NCI-H2171 treated with DMSO at 0.1 percent for 48 hours (cell line): ENCODE measurements at places on chromosomes 4 and X.

- no peak for DNase-seq
Observed at GRCh38 chr4:109877400-109877799, 29.5 kb downstream of the LRIT3 start.

GRCh38 chr4:150722908-150723362 is 141.0 kb downstream of the MAB21L2 start:
- peak; percentile 69 for DNase-seq

DNA sequence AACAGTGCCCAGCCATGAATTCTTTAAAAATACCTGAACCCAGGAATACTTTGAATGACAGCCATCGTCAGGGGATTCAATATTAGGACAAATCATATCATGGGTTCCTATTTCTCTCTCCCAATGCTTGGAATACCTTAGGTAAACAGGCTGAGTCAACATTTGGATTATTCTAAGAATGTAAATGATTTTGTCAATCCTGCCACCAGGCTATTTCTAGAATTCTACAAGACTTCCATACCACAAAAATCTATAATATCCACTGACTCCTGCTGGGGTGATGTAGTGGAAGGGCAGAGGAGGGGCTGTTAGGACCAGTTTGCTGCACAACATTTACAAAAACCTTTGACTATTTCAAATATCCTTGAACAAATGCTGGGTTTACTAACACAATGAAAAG is 65.2 kb downstream of the IGFBP7 start:
- DNase-seq = no peak

GRCh38 chr4:3201718-3202702 is 46.9 kb upstream of the MSANTD1 start:
- DNase-seq = no peak

- DNase-seq = no peak
Observed at GRCh38 chrX:154040307-154040756, 20.6 kb upstream of the IRAK1 start.

- DNase-seq = no peak
Observed at GRCh38 chrX:151346931-151347543, 50.0 kb upstream of the VMA21 start.

DNA sequence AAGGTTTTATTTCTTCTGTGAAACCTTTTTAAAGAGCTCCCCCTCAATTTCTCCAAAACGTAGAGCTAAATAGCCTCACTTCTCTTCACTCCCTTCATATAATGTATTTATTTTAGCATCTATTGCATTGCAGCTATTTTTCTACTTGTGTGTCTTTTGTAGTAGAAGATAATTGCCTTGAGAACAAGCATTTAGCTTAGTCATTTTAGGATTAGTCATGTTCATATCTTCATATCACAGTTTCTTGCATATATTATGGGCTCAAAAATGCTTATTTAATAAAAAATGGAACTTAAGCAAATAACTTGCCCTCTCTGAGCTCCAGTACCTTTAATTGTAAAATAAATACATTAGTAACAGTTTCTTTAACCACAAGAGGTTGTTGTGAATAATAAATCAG is 72.1 kb upstream of the SPANXC start:
- no peak for DNase-seq

GRCh38 chr4:19983072-19983471 is 268.6 kb upstream of the SLIT2 start:
- DNase-seq = no peak

- no peak for DNase-seq
Observed at GRCh38 chr4:74453037-74453635, 8.2 kb downstream of the AREG start.

GRCh38 chr4:32340591-32340990 is 1620.4 kb downstream of the PCDH7 start:
- no peak for DNase-seq

DNA sequence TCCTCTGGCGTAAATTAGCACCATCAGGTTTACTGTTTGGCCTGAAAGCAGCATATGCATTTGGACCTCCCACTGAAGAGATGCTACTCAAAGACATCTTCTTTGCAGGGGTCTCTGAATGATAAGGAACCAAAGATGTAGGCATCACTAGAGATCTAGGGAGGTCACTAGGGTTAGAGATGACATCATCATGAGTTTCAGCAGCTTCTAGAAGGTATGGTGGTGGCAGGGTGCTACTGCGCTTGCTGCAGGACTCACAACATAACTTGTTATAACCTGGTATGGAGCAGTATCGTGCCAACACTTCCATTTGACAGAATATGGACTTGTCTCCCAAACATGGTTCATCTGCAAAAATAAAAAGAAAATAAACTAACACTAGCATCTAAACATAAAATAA is 251.6 kb downstream of the NPFFR2 start:
- DNase-seq = no peak

GRCh38 chr4:30821275-30821674 is 101.1 kb downstream of the PCDH7 start:
- no peak for DNase-seq

DNA sequence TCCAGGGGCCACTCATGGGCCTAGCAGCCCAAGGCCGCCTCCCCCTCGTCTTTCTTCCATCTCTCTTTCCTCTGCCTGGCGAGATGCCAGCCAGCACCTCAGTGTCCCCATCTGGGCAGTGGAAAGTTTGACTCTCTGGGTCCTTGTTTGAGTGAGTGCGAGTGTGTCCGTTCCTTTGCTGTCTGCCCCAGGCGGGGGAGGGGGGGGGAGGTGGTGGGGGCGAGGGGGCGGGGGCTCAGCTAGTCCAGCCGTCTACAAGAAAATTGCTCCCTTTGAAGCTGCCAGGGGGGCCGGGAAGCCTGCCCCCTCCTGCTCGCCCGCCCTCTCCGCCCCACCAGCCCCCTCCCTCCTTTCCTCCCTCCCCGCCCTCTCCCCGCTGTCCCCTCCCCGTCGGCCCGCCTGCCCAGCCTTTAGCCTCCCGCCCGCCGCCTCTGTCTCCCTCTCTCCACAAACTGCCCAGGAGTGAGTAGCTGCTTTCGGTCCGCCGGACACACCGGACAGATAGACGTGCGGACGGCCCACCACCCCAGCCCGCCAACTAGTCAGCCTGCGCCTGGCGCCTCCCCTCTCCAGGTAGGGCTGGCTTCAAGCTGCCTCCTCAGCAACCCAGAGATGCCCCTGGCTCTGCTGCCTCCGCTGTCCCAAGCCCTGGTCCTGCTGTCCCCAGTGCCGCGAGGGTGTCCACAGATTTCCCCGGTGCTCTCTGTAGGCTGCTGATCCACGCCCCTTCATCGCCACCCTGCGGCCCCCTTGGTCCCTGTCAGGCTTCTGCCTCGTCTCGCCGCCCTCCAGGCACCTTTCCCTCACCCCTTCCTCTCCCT is at the start of gene BGN:
Gene BGN (plus strand): TSS at position 440 of the 821 bp plus-strand sequence. CDS start 9,652 bp downstream, outside the sequence.
- DNase-seq = no peak

GRCh38 chr4:25769251-25769650 is 93.5 kb downstream of the SEL1L3 start:
- no peak for DNase-seq

DNA sequence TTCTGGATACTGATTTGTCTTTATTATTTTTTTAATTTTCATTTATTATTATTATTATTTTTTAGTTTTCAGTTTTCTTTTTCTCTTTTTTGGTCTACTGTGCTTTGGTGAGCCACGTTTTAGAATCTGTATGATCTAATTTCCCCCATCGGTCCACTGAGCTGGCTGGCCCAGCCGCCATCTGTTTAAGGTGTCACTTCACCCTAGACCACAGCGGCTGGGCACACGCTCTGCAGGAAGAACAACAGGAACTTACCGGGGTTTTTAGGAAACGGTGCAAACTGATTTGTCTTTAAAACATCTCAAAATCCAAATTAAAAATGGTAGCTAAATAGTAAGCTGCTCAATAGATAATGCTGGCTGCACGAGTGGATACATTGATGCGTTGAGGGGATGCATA is 48.8 kb upstream of the AMOT start:
- DNase-seq = no peak

DNA sequence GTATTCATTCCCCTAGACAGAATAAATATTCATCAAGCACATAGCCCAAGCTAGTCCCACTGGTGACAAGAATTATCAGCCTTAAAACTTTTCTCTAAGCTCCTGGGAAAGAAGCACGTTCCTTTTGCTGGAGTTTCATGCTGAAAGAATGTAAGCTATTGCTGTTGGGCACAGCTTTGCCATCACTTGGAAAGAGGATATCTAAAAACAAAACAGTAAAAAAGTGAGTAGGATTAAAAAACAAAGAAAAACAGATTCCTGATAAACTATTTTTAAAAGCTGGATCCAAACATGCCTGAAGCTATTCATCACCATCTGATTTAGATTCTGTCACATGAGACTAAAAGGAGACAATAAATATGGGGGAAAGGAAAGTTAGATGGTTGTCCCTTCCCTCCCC is 176.8 kb downstream of the SCFD2 start:
- no peak for DNase-seq

DNA sequence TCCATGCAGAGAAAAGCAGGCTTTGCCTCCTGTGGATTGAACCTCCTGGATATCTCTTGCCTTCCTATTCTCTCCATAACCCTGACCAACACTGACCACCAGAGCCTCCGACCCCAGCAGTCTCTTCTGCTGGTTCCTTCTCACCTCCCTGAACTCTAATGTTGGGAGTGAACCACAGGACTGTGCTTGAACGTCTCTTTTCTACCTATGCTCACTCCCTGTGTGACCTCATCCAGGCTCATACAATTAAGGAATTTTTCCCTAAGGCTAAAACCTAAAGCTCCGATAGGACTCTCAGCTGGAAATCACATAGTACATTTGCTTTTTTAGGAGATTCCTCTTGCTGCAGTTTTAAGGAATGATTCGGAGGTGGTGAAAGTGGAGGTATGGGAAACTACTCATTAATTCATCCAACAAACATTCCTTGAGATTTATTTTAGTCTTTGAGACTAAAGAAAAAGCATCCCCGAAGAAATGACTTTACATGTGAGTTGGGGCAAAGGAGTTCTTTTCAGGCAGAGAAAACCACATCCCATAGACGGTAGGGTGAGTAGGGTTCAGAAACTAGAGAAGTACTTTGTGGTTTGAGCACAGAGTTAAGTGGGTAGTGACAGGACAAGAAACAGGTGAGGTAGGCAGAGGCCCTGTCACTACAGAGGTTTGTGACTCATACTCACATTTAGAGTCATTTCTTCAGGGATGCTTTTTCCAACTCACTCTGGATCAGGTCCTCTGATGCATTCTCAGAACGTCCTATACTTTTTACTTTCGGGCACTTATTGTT is 30.8 kb downstream of the NDNF start:
- no peak for DNase-seq

GRCh38 chrX:129641469-129641868 is 13.3 kb downstream of the APLN start:
- DNase-seq = no peak
